ENCODE measurements at places on chromosomes 5 and 9.

DNA sequence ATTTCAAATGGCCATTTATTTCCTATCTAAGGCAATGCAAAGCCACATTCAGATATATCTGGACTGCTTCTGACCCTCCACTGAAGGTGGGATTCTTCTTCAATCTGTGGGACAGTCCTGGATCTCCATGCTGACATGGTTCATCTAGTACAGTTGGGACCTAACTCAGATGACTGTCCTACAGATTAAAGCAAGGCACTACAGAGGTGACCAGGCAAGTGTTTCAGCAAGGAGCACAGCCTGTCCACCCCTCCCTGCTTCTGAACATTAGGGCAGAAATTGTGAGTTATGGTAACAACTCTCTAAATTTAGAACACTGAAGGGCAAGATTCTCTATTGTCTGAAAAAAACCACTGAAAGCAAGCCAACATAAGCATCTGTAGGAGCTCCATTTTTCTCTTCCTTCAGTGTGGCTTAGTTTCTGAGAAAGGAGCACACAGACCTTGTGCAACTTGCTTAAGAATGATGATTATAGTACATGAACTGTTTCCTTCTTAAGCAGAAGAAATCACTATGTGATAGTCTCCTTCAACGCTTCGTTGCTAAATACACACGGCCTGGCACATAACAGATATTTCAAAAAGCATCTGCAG is 62.9 kb upstream of the BARX1 start:
- no peak for DNase-seq

- DNase-seq, result no peak
Observed at GRCh38 chr9:26210338-26210851, 532.2 kb upstream of the TUSC1 start.

GRCh38 chr9:124632077-124632621 is 125.0 kb upstream of the NR5A1 start:
- no peak for DNase-seq

GRCh38 chr5:97089149-97089801 is 53.1 kb downstream of the LIX1 start:
- no peak for DNase-seq

- DNase-seq, result no peak
Observed at GRCh38 chr5:170788626-170789304, 5.2 kb downstream of the GABRP start.

DNA sequence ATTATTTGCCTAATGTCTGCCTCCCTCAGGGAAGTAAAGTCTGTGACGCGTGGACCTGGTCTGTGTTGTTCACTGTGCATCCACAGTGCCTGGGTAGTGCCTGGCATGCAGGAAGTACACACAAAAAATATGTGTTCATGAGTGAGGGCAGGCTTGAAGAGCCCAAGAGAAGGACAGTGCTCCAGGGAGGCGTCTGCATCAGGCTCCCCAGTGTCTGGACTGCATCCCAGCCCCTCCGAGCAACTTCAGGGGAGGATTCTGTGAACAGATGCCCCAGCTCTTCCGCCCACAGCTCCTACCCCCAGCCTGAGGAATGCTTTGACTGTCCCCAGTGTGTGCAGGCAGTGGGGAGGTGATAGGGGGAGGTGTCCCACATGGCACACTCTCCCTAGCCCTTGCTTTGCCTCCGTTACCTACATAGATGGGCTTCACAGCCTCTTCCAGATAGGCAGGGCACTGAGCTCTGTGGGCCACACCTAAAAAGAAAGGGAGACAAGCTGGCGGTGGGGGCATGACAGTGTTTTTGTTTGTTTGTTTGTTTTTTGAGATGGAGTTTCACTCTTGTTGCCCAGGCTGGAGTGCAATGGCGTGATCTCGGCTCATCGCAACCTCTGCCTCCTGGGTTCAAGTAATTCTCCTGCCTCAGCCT is 25.4 kb downstream of the IRF1 start:
- no peak for DNase-seq

DNA sequence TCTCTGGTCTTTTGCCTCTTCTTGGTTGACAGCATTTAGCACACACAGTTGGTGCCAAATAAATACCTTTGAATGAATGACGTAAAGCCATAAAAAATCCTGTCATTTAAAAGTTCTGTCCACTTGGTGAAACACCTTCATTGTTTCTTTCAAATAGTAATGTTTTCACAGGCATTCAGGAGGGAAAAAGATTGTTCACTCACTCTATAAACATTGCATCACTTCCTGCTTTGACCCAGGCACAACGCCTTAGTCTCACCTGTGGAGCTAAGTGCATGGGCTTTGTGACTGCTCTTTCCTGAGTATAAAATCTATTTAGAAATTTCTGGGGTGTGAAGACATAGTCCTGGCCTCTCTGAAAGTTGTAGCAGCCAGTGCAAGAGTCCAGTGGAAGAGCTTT is 88.9 kb upstream of the CXCL14 start:
- DNase-seq, result no peak

DNA sequence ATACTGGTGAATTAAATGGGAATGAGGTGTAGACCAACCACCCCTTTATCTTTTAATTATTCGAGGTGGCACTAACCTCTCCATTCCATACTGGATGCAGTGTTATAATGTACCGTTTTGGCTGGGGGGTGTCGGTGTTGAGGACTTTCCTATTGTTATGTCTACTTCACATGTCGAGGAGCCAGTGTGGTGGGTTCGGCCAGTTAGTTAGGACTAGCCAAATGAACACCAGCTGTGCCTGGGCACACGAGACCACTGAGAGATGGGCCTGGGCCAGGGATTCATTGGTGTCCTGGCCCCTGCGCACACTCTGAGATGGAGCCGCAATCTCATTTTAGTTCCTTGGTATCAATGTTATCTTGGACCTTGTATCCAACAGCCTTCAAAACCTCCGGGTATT is 186.2 kb downstream of the CACNA1B start:
- DNase-seq, result no peak

- no peak for DNase-seq
Observed at GRCh38 chr9:20558566-20559016, 63.7 kb downstream of the MLLT3 start.

GRCh38 chr5:144203750-144204596 is 33.3 kb downstream of the KCTD16 start:
- peak; percentile 39 for DNase-seq

DNA sequence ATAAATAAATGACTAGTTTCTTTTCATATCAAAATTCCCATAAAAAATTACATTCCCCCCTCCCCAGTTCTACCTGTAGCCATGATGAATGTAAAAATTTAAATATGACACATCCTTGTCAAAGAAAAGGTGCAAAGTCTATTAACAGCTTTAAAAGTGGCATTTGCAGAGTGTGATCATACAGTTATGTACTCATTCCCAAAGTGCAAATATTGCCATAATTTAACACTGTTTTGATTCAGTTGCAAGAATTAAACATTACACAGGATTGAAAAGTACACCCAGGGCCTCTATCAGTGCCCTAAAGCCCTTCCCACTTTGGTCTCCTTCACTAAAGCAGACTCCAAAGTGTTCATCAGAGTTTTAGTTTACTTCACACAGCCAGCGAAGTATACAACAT is 51.8 kb downstream of the RNF145 start:
- no peak for DNase-seq

DNA sequence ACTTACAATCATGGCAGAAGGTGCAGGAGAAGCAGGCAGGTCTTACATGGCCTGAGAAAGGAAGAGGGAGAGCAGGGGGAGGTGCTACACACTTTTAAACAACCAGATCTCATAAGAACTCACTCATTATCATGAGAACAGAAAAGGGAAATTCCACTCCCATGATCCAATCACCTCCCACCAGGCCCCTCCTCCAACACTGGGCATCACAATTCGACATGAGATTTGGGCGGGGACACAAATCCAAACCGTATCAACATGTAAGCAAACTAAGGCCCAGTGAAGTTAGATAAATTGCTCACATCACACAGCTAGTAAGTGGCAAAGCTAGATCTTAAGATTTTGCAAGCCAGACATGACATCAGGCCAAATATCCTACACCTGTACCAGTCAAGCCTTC is 48.3 kb upstream of the RIC1 start:
- DNase-seq, result no peak

DNA sequence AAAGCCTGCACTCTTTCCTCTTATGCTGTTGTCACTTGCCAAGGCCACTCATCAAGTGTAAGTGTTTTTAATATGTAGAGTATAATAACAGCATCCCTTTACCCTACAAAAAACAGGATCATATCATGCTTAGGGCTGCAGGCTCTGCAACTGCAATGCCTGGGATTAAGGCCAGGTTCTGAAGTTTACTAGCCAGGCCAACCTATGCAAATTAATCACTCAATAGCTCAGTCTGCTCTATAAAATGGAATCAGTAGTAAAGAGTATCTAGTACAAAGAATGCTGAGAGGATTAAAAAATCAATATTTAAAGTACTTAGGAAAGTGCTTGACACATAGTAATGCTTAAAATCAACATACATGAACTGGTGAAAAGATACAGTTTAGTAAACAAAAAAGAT is 253.3 kb downstream of the EDIL3 start:
- no peak for DNase-seq

GRCh38 chr5:10366310-10367272 is 13.1 kb downstream of the MARCHF6 start:
- DNase-seq, result no peak

GRCh38 chr5:119930490-119930889 is 301.1 kb downstream of the FAM170A start:
- DNase-seq, result no peak

DNA sequence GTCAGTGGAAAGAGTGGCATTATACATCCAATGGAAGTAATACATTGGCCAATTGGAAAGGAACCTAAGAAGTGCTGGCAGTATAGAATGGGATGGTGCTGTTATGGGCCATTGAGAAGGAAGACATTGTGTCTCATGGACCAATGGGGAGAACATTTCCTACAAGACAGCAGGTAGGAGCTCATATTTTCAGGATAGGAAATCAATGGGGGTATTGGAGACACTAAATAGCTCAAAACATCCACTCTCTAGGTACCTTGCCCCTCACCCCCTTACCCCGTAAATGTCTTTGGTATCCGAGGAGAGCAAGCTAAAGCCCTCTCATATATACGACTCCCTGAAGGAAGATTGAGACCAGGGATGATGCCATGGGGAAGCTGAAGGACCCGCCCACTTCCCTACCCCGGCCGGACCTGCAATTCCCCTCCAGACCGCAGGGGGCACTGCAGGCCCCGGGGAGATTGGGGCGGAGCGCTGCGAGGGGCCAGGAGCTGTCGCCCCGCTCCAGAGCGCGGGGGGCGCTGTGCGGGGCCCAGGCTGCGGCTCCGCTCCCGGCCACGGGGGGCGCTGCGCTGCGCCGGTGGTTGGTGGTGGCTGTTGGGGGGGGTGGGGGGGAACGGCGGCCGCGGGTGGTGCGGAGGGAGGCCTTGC is at the start of gene KDM3B:
Gene KDM3B, plus strand, starts transcription at position 615 of the 651 bp plus-strand sequence. CDS start 111 bp downstream, outside the sequence.
- DNase-seq, result peak; percentile 87

DNA sequence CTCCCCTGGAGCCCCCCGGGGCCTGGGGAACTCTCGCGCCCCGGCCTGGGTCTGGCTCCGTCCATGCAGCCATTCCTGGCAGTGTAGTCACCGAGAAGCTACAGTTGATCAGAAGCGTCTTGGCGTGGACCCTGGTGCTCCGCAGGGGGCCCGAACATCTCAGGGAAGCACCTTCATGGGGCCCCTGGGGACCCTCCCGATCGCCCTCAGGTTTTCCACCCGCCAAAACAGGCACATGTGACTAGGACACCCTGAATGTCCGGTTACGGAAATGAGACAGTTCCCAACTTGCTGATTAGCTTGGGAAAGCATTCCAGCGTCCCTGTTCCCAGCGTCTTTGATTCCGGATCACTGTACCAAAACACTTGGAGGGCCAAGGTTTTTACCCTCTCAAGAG is 472 bp downstream of the FBXO4 start:
- no peak for DNase-seq

DNA sequence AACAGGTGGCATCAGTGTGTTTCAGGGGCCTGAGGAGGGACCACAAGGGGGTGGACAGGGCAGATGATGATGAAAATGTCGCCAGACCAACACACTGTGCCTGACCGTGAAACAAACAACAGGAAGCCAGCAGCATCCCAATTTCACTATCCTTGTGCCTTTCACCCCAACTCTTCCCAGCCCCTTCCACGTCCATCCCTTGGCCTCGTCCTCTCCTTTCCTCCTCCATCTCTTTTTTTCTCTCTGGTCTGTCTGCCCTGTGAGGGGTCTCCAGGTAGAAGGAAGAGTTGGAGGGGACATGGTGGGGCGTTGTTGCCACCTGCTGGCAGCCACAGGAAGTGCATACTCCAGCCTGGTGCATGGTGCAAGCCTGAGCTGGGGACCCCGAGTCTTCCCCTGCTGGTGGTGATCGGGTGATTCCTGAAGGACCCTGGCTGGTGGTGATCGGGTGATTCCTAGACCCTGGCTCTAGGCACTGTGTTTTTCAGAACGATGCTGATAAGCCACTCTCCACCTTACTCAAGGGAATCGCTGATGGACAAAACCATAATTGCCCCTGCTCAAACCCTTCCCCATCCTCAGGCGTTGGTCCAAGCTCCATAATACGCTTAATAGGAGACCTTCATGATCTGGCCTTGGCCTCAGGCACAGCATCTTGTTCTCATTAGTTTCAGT is 21.7 kb upstream of the NSD1 start:
- DNase-seq, result peak; percentile 79

GRCh38 chr5:140169410-140169809 is 5.6 kb upstream of the CYSTM1 start:
- DNase-seq, result no peak

DNA sequence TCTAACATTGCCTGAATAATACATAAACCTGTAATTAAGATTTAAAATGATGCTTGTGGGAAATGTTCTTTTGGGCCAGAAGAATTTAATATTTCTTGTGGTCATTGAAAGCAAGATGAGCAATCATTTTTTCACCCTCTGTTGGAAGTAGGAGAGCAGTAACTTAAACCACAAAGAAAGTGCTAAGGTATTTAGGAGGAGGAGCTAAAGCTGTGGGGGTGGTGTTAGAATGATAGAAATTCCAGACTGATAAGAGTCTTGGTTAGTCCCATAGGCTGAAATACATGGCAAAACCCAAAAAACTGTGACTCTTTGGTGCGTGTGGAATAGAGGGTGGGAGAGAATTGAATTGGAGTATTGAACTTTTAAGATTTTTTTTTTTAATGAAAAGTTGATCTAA is 247.0 kb downstream of the YTHDC2 start:
- no peak for DNase-seq

DNA sequence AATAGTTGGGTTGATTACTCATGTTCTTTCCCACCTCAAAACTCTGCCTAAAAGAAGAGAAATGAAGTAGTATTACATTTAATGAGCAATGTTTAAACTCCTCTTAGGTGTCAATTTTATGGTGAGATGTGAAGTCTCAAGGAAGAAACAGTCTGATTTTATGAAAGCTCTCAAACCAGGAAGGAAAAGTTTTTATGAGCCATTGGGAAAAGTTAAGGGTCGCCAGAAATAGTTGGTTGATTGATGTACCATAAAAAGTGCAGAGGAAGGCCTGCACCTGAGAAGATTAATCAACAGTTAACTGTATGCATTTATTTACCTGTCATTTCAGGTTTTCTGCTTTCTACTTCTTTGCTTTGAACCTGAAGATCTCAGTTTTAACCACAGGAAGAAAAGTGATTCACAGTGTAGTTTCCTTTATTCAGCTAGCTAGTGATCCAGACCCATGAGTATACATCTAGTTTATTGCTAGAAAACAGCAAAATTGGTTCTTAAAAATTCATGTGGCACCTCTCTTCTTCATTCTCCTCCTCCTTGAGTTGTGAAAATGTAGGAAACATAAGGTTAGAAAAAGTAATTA is 133.1 kb downstream of the CSNK1G3 start:
- DNase-seq, result no peak

- no peak for DNase-seq
Observed at GRCh38 chr5:135005076-135005475, 29.0 kb downstream of the PITX1 start.

Measured in BE2C (cell line).